ENCODE measurements at places on chromosomes 4 and X. TPM values are rescaled to one million over a fixed set of nuclear protein-coding genes. Genes with fewer than 3 reads are reported as not detected.

TLL1 gene
- 31.0 TPM for total RNA-seq

PLXNB3 gene
- 6.7 TPM for total RNA-seq

DRP2 gene
- under 0.01 TPM for total RNA-seq

AFAP1 gene
- total RNA-seq = 19.3 TPM

FRMD7 gene
- total RNA-seq = not detected

ARHGAP6 gene
- total RNA-seq = 0.39 TPM

SPACA5B gene
- not detected for total RNA-seq

All from dermis microvascular lymphatic vessel endothelial cell (primary cell).